Activated CD4-positive, alpha-beta T cell treated with anti-CD3 and anti-CD28 coated beads for 36 hours (primary cell): ENCODE measurements at places on chromosomes 1 and 21. TPM values are rescaled to one million over a fixed set of nuclear protein-coding genes. Genes with fewer than 3 reads are reported as not detected.
A peak's percentile ranks its signal among the peaks of the same experiment; 100 is the strongest.

DNA sequence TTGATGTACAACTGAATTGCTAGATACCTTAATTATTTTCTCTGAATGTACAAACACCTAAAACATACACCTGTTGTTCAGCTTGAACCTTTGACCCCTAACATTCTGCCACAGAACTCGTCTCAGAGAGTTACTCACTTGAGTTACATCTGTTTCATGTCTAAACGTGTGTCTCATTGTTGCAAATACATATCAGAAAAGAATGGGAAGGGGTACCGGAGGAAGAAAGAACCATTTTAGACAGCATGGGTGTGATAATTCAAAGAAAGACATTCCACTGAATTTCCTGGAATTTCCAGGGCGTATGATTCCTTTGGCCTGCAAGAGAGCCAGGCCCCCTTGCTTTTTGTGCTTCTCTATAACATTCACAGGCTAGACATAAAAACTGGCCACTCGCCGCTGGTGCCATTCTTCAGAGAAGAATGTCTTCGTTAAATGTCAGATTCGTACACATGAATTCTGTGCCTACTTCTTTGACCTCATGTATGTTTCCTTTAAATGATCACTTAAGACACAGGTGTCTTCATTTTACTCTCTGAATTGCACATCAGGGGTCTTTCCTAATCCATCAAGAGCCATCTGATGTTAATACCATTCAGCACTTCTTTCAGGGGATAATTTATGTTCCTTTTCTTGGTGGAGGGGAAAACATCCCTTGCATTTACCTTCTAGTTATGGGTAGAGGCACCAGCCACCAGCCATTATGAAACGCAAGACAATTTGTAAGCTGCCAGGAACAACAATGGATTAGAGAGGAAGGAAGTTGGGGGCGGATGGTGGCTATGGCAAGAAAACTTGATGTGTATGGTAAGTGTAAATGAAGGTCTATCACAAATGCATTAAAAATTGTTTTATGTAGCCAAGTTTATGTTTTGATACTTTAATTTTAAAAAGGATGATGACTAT, 12.7 kb downstream of the ATF3 start:
- H3K27ac ChIP-seq = peak overlapping the region; percentile 49
- H3K27me3 ChIP-seq = no peaks in the 10 kb centered on the region
- peaks cover 22% of the 10 kb centered on the region for H3K4me1 ChIP-seq
- no peak overlapping the region for H3K4me3 ChIP-seq

The TLR5 gene
- 0.21 TPM for total RNA-seq

DNA sequence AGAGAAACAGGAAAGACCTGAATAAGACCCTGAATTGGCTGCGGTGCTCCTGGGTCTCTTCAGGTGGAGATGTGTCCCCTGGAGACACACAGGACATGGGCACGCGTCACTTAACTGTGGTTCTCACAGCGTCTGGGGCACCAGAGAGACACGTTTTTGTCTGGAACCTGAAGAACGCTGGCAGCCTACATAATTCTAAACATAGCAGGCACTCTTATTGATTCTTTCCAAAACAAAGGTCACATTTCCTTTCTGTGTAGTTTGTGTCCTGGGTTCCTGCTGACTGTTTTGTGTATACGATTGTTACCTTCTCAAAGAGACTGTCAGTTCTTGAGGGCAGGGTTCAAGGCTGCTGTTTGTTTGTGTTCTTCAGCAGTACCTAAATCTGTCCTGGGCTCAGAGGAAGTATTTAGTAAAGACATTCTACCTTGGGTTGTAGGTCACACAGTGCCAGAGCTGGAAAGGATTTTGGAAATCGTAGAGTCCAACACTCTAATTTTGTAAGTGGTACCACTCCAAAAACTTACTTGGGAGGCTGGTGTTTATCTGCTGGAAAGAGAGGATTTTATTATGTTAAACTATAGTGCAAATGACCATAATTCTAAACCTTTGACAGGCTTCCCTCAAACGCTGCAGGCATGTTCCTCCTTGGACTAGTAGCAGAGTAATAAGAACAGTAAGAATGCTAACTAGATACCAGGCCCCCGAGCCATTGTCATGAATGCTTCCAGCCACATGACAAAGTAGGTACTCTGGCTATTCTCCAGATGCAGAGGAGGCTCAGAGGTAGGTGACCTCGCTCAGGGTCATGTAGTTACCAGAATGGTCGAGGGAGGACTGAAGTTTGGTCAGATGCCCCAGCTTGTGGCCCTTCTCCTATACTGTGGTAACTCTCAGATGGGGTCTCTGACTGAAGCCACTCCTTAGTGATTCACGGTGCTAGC, 164.3 kb downstream of the DHRS3 start:
- no peak overlapping the region for H3K4me3 ChIP-seq
- H3K36me3 ChIP-seq = peaks cover 41% of the 10 kb centered on the region
- H3K27me3 ChIP-seq = peaks cover 4% of the 10 kb centered on the region
- H3K4me1 ChIP-seq = peaks cover 76% of the 10 kb centered on the region
- DNase-seq = peak; percentile 42
- peak overlapping the region; percentile 24 for H3K27ac ChIP-seq

The KRTAP19-8 gene
- total RNA-seq = not detected

DNA sequence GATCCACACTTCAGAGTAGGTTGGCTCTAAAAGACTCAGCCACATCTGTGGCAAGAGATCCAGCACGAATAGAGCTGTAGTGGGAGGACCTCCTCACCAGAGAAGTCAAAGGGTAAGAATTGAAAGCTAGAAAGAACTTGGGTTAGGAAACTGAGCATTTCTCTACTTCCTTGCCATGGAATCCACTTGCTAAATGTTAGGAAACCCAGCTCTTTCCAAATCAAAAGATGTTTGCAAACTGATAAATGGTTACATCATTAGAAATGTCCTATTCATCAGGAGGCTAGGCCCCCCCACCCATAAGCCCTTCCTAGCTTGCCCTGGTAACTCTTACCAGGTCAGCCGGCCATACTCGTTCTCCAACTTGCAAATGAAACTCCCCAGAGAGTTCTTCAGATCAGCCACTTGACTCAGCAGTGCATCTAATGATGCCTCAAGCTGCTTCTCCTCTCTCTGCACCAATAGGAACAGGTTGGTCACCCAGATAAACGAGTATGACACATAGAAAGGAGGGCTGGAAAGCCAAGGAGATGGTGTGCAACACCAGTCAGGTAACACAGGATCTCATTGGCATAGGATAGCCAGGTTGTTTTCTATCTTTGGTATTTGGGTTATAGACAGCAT, 1.5 kb downstream of the MED8 start:
- H3K36me3 ChIP-seq = peaks cover 32% of the 10 kb centered on the region
- peak overlapping the region; percentile 99 for H3K4me3 ChIP-seq
- H3K27me3 ChIP-seq = no peaks in the 10 kb centered on the region
- no peak for DNase-seq
- peak overlapping the region; percentile 97 for H3K27ac ChIP-seq

DNA sequence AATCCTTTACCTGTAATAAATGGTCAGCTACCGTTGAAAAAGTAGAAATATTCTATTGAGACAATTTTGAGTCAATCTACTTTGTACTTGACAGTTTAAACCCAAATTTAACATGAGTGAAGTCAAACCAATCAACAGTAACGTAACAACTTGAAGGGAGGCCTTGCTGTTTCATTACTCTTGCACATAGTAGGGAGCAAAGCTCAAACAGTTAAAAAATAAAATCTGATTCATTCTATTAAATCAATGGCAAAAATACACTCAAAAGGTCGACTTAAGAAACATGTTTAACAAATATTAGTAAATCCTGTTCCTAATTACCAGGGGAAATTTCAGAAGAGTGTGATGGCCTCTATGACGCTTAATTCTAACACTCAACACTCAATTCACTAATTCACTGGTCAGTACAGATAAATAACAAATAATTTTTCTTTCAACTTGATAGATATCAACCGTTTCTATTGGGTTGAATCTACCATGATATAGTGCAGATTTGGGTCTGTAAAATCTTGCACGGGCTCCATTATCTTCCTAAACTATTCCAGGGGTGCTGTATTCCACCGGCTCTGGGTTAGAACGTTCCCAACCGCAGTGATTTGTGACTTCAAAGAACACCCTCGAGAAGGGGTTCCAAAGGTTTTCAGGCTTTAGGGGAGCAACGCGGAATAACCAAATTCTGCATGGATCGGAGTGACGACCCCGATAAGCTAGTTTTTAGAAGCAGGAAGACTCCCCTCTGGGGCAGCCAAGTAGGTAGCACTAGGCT, 1.4 kb downstream of the TARBP1 start:
- H3K27ac ChIP-seq = peak overlapping the region; percentile 80
- DNase-seq = no peak
- H3K4me1 ChIP-seq = peaks cover 67% of the 10 kb centered on the region
- H3K27me3 ChIP-seq = peaks cover 8% of the 10 kb centered on the region
- peak overlapping the region; percentile 82 for H3K4me3 ChIP-seq

The FCRL5 gene
- not detected for total RNA-seq

GRCh38 chr1:5620418-5620817, 371.8 kb downstream of the NPHP4 start:
- H3K27me3 ChIP-seq = peaks cover 25% of the 10 kb centered on the region
- no peak overlapping the region for H3K27ac ChIP-seq
- no peak overlapping the region for H3K4me3 ChIP-seq
- H3K36me3 ChIP-seq = no peaks in the 10 kb centered on the region
